ENCODE measurements at places on chromosomes 6 and 20.

GRCh38 chr6:85676086-85676729 is 33.5 kb upstream of the SYNCRIP start:
- DNase-seq: no peak

GRCh38 chr6:116767715-116768114 is 2.2 kb upstream of the FAM162B start:
- DNase-seq: no peak

- DNase-seq: no peak
Observed at GRCh38 chr20:19492687-19493336, 265.2 kb upstream of the RIN2 start.

DNA sequence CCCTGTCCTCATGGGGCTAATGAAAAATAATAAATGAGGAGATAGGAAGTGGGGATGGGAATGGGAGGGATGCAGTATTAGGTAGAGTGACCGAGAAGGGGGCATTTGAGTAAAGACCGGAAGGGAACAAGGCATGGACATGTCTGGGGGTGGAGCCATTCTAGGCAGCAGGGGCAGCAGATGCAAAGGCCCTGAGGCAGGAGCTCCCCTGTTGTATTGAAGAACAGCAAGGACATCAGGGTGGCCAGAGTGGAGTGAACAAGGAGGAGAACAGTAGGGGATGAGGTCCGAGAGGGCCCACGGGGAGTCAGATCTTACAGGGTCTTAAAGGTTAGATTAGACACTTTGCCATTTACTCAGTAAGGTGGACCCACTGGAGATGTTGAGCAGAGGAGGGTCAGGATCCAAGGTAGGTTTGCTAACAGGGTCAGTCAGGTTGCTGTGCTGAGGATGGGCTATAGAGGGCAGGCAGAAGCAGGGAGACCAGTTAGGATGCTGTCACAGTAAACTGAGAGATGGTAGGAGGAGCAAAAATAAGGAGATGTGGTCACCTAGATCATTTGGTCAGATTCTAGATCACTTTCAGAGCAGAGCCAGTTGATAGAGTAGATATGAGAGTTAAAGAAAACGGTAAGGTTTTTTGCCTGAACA is 18.7 kb downstream of the TAF8 start:
- no peak for DNase-seq

- no peak for DNase-seq
Observed at GRCh38 chr6:21024616-21025015, 490.4 kb downstream of the CDKAL1 start.

DNA sequence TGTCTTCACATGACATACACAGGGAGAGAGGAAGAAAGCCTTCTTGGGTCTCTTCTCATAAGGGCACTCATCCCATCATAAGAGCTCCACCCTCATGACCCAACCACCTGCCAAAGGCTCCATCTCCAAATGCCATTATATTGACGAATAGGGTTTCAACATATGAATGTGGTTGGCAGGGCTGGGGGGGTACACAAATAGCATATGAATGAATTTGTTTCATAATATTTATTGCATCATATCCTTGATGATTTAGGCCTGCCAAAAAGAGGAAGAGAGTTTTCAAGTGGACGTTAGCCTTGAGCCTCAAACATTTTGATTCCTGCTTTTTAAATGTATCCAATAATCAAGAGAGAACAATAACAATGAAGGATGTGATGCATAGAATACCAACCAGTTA is 26.2 kb upstream of the OPRM1 start:
- no peak for DNase-seq

- DNase-seq: no peak
Observed at GRCh38 chr20:36925234-36925633, 26.3 kb downstream of the SAMHD1 start.

DNA sequence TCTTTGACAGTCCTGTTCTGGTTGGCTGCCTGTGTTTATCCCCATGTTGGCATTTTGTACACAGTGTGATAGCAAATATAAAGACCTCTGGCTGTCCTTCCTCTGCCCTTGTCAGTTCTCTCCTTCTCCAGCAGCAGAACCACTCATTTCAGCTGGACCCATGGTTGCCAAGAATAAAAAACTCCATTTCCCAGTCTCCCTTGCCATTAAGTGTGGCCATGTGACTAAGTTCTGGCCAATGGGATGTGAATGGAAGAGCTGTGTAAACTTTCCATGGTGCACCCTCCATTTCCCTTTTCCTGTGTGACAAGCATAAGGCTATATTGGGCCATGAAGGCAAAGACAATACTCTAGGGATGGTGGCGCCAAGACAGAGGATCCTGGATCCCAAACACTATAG is 78.4 kb upstream of the TBC1D7 start:
- no peak for DNase-seq

- DNase-seq: no peak
Observed at GRCh38 chr6:125867483-125867942, 76.8 kb downstream of the NCOA7 start.

DNA sequence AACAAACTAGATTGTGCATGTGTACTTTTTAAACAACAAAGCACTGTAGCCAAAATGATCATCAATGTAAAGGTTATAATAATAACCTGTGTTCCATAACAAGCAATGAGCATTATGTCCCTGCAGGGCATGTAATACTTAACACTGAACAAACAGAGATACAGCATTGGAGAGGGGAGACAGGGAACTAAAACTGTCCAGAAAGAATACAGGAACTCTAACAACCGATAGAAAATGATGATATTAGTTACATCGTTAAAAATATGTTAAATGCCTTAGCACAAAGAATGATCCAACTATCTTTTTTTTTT is 80.5 kb downstream of the COL9A1 start:
- no peak for DNase-seq

GRCh38 chr20:64242797-64243475 is 12.6 kb upstream of the PCMTD2 start:
- DNase-seq: no peak

GRCh38 chr6:128487746-128488145 is 32.7 kb downstream of the PTPRK start:
- DNase-seq: no peak

GRCh38 chr6:118748311-118749062 is 97.1 kb upstream of the CEP85L start:
- DNase-seq: peak; percentile 85

DNA sequence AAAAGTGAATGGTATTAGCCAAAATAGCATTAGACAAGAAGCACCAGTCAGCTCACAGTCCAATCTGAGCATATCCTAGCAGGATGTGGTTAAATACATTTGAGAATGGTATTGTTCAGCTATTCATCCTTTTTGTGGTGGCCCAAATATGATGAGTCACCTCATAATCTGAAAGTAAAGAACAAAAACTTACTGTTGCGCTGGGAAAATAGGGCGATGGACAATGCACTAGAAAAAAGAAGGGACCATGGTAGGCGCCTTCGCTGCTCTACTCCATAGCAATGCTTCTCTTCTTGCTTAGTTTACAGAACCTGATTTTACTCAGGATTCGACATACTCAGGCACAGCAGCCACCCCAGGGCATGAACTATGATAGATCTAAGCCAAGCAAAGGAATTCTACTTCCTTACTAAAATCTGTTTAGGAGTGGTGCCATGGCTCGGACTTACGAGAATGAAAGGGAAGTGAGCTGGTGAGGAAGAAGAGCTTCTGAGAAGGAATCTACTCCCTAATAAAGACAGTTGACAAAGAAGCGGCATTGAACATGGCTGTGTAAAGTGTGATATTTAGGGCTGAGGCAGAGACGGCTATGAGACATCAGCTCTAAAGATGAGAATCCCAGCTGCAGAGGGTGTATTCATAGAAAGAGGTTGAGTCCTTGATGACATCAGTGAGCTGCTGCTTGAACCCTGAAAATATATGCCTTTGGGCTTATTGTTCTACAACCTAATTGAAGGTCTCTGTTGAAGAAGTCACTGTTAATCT is 16.6 kb upstream of the FBXO9 start:
- no peak for DNase-seq

DNA sequence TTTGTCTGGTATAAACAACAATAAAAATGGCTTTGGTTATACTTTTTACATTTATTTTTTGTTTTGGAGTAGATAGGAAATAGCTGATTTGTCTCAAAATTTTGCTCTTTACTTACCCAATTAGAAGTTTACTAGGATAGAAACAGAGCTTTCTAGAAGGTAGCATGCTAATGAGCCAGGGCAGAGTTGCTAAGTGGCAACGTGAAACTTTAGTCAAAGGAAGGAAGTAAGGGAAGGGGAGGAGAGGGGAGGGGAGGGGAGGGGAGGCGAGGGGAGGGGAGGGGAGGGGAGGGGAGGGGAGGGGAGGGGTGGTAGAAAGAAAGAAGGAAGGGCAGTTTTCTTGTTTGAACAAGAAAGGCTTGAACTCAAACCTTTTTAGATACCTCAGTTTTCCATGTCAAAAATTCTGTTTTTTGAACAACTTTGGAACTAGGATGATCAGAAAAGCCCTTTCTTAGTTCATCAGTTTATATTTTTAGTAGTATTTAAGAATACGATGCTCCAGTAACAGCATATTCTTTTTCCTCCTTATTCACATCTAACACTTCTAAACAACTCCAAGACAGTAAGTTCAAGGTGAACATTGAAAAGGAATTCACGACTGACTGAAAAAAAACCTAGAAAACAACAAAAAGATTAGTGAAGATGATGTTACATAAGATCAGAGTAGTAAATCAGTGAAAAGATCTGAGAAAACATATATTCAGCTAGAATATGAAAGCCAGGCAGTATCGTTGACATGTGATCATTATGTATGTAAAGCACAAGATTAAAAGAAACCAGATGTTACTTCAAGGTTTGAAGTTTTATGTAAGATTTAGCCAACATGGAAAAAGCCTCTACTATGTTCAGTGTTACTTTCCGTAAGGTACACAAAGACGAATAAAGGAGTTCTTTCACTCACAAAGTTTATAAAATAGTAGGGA is 263.4 kb downstream of the ARHGAP18 start:
- no peak for DNase-seq

GRCh38 chr6:36594029-36594815 is at the start of gene SRSF3:
TSS of gene SRSF3 (plus strand) at chr6:36594362. CDS start at chr6:36596763, 2,401 bp downstream.
- peak; percentile 92 for DNase-seq

- DNase-seq: peak; percentile 39
Observed at GRCh38 chr20:346640-347316, at the start of gene NRSN2. TSS of gene NRSN2 (plus strand) at chr20:347111. CDS start at chr20:349644, 2,533 bp downstream.

DNA sequence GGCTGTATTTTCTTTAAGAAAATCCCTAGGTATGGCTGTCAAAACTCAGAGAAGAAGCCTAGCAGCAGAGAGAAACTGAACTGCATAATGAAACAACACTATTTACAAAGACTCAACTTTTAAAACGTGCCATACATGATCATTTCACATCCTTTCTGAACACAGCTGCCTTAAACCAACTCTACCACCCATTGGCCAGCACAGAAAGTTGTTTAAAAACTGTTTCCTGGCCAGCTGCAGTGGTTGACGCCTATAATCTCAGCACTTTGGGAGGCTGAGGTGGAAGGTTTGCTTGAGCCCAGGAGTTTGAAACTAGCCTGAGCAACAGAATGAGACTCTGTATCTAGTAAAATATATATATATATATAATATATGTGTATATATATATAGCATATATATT is 336.4 kb upstream of the SOX4 start:
- DNase-seq: no peak

- DNase-seq: no peak
Observed at GRCh38 chr6:12621754-12622153, 94.8 kb upstream of the PHACTR1 start.

GRCh38 chr6:117110737-117111136 is 154.6 kb upstream of the VGLL2 start:
- no peak for DNase-seq

DNA sequence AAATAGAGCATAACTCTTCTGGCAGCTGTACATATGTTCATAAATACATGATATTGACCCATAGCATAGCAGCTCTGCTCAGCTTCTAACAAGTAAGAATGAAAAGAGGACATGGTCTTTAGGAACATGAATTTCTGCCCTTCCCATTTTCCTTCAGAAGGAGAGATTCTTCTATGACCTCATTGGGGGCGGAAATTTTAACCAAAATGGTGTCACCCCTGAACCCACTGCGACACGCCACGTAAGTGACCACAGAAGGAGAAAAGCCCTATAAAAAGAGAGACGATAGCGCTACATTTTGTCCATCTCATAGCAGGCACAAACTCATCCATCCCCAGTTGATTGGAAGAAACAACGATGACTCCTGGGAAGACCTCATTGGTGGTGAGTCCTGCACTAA is at the start of gene IL17A:
Gene IL17A (plus strand): TSS at position 301 of the 400 bp plus-strand sequence. CDS start 57 bp downstream, at position 358.
- no peak for DNase-seq

DNA sequence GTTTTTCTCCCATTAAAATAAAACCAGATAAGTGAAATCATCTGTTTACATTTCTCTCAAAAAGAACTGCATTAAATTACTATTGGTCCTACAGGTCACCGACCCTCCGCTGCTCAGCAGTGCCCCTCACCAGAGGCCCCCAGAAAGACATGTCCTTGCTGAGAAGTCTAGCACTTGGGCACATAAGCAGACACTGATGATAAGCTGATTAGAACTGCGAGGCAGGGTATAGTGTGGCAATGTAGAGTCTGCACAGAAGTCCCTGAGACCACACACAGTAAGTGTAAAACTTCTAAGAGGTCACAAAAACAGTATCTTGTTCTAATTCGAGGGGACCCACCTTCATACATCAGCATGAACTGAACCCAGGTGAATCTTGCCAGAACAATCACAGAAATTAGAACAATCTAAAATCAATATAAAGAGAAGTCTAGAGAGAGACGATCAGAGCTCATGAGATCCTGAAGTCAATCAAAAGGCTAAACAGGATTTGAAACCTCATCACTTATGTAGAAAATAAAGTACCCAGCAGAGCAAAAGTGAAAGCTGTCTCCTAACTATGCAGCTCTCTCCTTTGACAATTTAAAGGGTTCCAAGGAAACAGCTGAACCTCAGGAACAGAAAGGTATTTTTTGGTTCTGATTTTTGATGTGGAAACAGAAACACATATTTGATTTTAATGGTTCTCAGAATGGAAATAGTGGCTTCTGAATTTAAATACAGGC is 182.9 kb downstream of the PTPRT start:
- DNase-seq: no peak

- DNase-seq: no peak
Observed at GRCh38 chr6:126826166-126826714, 292.2 kb upstream of the RSPO3 start.

GRCh38 chr20:24960861-24961260 is 11.8 kb downstream of the CST7 start:
- DNase-seq: no peak

DNA sequence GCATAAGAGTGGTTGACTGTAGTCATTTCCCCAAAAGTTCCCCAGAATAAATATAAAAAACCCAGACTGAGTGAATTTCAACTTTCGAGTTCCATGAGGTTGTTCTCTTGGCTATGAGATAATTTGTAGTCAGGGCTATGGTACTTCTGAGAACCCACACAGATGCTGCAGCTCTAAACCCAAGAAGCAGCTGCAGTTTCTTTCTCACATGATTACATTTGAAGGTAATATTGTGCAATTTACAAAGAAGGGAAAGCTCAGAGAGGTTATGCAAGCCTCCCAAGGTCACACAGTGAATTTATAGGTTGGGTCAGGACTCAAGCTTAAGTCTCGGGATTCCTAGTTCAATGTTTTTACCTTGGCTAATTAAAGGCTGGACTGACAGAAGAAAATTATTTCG is 29.7 kb upstream of the CD93 start:
- no peak for DNase-seq

GRCh38 chr6:169212436-169212835 is 41.2 kb downstream of the THBS2 start:
- DNase-seq: no peak

- DNase-seq: no peak
Observed at GRCh38 chr20:47927944-47928343, 142.7 kb upstream of the SULF2 start.

- no peak for DNase-seq
Observed at GRCh38 chr6:13573669-13574110, 711 bp upstream of the SIRT5 start.
